ENCODE measurements at places on chromosomes 1 and 21. TPM values are rescaled to one million over a fixed set of nuclear protein-coding genes. Genes with fewer than 3 reads are reported as not detected.

- no peak for DNase-seq
Measured at GRCh38 chr1:30618335-30618747, 105.0 kb downstream of the MATN1 start.

GRCh38 chr1:20735581-20736111, 3.1 kb upstream of the SH2D5 start:
- no peak for DNase-seq

Gene IGSF9
- total RNA-seq, result 1.4 TPM

DNA sequence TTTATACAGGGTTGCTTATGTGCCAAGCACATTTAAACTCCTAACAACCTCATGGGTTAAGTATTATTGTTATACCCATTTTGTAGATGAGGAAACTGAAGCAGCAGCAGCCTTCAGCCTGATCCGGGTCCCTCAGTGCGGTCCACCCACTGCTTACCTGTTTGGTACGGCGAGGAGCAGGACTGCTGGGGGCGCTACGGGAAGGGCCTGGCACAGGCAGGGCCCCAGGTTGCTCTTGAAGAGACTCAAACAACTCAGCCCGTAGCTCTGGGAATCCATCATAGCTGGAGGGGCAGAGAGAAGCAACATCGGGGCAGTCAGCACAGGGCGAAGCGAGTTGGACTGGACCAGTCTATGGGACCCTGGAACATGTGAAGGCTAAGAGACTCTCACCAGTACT, 9.2 kb downstream of the DENND4B start:
- no peak for DNase-seq

Gene CYB561D1
- 5.9 TPM for total RNA-seq

DNA sequence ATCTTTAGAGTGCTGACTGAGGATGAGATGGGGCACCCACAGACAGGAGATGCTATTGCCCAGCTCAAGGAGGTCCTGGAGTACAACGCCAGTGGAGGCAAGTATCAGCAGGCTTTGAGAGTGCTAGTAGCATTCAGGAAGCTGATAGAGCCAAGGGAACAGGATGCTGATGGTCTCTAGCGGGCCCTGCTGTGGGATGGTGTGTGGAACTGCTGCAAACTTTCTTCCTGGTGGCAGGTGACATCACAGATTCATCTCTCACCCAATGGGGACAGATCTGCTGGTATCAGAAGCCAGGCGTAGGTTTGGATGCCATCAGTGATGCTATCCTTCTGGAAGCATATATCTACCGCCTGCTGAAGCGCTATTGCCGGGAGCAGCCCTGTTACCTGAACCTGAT, 609.8 kb upstream of the NCAM2 start:
- no peak for DNase-seq

DNA sequence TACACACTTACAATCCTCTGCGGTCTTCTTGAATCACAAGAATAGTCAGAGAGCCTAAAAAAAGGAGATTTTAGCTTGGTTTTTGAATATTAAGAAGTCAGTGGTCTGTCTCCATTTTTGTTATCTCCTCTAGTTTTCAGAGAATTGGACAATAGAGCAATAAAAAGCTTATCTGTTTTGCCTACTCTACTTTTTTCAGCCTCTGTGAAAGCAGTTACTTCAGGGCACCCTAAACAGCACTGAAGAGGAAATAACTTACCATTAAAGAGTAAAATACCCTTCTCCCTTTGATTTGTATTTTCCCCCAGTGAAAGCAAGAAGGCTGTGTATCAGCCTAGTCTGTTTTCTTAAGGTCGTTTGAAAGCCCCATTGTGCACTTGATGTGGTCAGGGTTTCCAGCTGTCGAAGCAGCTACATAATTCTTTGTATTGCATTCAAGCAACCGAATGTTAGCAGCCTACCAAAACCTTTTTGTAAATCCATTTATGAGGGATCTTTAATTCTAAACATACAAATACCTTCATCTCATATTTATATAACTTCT, 1.0 kb downstream of the NTMT2 start:
- DNase-seq, result no peak

DNA sequence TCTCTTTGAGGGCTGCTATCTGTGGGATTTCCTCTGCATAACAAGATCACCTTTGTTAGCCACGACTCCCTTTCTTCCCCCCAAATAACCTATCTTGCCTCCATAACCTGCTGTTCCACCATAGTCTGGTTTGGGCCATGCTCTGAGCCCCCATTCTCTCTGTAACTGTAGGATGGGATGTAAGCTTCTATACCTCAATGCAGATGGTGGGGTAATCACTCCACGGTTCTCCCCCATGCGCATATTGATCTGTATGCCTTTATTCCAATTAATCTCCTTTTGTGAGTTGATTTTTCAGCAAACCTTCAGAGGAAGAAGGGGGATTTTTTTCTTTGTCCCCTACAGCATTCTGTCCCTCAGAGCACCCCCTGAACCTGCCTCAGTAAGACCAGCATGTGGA, 170.1 kb upstream of the IRF2BP2 start:
- DNase-seq, result no peak

DNA sequence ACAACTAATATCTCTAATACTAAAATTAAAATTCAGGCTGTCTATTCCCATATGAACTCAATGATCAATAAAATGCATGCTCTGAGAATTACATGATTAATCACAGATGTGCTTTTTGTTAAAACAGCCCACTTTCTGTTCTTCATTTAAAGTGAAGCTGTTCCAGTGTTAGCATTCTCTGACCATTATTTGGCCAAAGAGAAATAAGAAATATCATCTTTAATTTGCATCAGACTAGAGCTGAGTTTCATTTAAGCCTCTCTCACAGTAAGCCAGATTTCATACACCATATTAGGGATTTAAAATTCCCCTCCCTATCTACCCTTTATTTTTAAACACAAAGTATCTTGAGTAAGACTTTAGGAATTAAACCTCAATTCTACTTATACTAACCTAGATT, 261.6 kb downstream of the TPR start:
- DNase-seq, result no peak

DNA sequence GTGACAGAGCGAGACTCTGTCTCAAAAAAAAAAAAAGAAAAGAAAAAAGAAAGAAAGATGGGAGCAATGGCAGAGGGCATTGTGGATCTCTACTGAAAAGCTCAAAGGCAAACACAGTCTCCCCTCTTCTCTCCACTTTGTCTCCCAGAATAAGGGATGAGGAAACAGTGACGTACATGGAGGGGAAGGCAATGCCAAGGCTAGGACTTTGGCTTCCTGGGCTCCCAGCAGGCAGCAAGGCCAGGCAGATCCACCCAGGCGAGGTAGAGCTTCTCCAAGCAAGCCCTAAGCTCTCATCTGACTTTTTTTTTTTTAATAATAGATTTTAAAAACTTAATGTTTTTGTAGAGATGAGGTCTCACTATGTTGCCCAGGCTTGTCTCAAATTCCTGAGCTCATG, 4.6 kb downstream of the ARHGEF2 start:
- DNase-seq, result no peak

Gene ICOSLG
- total RNA-seq, result 6.4 TPM

GRCh38 chr1:30601316-30602085, 121.9 kb downstream of the MATN1 start:
- DNase-seq, result no peak

DNA sequence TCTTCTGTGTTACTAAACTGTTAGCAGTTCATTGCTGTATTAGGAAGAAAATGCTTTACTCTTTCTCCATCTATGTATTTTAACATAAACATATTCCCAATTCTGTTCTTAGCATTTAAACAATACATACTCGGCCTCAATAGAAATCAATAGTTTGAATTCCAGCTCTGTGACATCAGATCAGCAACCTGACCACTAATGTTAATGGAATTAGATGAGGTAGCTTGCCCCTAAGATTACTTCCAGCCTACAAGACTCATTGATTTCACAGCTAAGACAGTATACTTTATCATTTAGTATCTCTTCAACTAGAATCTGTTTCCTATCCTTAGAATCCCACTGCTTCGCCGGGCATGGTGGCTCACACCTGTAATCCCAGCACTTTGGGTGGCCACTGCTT, 38.9 kb downstream of the EPRS1 start:
- DNase-seq, result no peak

Gene TMOD4
- total RNA-seq, result not detected

- no peak for DNase-seq
Measured at GRCh38 chr1:41673806-41674205, 189.3 kb upstream of the EDN2 start.

GRCh38 chr1:101567582-101568189, 330.9 kb downstream of the S1PR1 start:
- peak; percentile 22 for DNase-seq

DNA sequence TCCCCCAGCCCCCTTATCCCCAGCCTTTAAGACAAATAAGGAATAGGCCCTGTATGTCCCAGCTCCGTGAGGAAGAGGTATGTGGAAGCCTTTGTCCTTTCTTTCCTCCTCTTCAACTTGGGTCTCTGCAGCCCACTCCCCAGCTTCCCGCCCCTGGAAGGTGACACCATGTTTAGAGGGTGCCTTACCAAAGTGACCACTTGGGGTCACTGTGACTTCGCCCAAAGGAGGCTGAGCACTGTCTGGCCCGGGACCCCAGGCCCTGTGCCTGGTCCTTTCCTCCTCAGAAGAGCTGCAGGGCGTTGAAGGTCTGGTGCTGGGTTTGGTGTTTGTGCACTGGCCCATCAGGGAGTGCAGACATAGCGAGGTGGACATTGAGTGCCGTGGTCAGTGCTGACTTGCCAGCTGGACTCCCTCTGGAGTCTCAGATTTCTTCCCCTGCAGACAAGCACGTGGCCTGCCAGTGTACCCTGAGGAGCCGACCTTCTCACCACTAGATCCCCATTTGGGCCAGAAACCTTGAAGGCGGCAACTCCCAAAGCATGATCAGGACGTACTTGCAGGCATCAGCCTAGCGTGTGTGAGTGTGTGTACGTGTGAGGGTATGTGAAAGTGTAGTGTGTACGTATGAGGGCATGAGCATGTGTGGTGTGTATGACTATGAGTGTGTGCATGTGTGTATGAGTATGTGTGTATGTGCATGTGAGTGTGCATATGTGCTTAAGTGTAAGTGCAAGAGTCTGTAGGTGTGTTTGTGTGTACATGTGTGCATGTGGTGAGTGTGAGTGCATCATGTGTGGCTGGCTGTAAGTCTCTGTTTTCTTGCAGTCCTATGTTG, 181.4 kb upstream of the KIAA0040 start:
- DNase-seq, result no peak

Gene OR2T33
- not detected for total RNA-seq

Gene OR2L8
- not detected for total RNA-seq

Gene ST6GALNAC5
- 0.71 TPM for total RNA-seq

DNA sequence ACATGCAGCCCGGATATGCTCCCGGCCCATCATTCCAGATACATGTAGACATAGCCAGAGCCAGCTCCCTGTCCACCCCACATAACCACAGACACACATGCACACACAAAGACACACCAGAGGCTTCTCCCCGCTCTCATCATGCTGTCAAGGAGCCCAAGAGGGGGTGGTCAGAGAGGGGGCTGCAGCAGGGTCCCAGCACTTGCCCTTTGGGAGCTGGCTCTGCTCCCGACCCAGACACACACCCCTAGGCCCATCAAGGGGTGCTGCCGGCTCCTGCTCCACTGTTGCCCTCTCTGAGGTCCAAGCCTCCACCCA, 2.6 kb downstream of the PTAFR start:
- no peak for DNase-seq

DNA sequence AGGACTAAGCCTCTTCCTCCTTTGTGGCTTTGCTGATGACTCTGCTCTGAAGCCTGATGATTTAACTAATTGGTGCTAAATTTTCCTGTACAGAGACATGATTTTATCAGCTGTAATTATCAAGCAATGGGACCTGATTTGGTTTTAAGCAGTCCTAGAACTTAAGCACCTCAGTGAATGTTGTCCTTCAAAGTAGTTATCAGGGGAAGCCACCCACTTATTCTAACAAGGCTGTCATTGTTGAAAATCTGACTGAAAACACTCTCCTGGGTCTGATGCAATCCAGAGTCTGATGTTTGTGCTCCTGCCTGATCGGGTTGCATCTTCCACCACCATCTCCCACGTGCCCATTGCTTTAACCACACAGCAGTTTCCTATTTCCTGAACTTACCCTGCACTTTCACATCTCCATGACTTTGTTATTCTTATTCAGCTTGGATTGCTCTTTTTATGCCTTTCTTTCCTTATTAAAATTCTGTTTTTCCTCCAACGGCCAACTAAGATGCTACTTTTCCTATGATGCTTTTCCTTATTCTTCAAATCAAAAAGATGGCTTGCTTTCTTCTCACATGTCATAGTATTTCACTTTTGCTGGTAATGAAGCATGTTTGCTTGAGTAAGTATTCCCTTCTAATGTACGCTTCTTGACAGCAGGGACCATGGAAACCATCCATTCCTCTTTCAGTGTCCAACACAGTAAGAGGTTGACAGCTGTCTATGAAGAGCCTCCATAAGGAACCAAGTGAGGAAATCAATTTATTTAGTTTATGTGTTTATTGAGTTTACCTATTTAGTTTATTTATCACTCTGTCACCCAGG, 55.0 kb downstream of the S1PR1 start:
- DNase-seq, result no peak

- DNase-seq, result no peak
Measured at GRCh38 chr1:151803915-151804314, 1.3 kb downstream of the LINGO4 start.

All from left cardiac atrium (tissue), 4 donors.